ENCODE measurements at places on chromosomes 5 and 9.

GRCh38 chr5:98563885-98564653 lies 209.4 kb upstream of the RGMB start:
- DNase-seq = no peak

- DNase-seq = no peak
Observed at GRCh38 chr9:6910032-6910431, 152.3 kb downstream of the KDM4C start.

DNA sequence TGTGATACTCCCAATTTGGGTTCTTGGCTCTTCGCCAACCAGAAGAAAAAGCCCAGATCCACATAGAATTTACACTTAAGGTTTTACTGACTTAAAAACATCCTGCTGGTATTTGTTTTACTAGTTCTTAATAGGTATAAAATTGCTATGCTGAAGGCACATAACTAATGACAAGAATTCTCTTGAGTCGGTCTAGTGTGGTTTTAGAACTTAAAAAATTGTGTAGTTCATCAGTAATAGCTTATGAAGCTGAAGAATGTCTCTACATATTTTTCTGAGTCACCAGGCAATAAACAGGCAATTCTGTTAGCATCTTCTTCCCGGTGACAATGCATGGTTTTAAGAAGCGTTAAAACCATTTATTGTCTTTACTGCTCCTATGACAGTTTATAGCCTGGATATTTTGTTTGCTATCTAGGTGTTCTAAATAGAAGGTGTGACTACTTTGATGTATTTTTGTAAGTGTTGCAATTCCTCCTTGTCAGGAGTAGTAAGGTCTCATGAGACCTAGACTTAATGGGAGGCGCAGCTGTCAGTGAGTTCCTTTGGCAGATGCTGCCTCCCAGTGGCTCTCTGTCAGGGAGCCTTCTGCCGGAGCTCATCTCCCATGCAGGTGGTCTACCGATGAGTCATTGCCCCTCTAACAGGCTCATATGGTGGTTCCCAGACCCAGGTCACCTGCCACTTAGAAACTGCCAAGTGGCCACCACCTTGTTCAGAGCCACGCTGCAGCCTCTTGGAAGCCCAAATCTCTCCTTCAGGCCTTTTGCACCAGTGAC lies 173.8 kb downstream of the MAST4 start:
- no peak for DNase-seq

DNA sequence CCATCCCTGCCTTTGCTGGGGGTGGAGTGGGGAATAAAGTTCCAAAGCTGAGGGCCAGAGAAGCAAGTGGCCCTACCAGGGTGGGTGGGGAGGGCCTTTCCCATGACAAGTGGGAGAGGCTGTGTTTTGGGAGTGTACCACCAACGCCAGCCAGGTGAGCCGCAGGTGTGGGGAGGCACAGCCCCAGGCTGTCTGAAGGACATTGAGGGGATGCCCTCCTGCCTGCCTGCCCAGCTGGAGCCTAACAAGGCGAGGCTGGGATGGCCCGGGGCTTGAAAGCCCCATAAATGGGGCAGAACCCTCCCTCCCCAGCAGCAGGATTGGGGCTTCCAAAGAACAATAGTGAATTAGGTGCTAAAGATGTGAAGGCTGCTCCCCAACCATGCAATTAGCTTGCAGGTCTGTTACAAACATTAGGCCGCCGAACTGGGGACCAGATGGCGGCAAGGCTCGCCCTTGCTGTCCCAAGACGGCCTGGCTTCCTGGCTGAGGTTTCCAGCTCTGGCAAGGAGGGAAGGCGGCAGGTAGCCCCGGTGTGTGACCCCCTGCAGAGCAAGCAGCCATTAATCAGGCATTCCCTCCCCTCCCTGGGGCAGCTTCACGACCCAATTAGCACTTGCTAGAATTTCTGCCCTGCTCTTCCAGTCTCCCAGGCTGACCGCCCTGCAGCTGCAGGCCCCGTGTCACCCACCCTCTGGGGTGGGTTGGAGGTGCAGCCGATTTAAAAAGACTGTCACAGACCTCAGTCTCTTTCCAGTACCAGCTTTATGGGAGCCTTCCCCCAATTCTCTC lies 42.9 kb downstream of the FGF18 start:
- DNase-seq = no peak

- DNase-seq = no peak
Observed at GRCh38 chr9:119487118-119487827, 118.0 kb upstream of the BRINP1 start.

GRCh38 chr5:12357626-12358025 lies 453.4 kb upstream of the CTNND2 start:
- no peak for DNase-seq

- peak; percentile 50 for DNase-seq
Observed at GRCh38 chr5:112958093-112959088, 18.2 kb upstream of the DCP2 start.

DNA sequence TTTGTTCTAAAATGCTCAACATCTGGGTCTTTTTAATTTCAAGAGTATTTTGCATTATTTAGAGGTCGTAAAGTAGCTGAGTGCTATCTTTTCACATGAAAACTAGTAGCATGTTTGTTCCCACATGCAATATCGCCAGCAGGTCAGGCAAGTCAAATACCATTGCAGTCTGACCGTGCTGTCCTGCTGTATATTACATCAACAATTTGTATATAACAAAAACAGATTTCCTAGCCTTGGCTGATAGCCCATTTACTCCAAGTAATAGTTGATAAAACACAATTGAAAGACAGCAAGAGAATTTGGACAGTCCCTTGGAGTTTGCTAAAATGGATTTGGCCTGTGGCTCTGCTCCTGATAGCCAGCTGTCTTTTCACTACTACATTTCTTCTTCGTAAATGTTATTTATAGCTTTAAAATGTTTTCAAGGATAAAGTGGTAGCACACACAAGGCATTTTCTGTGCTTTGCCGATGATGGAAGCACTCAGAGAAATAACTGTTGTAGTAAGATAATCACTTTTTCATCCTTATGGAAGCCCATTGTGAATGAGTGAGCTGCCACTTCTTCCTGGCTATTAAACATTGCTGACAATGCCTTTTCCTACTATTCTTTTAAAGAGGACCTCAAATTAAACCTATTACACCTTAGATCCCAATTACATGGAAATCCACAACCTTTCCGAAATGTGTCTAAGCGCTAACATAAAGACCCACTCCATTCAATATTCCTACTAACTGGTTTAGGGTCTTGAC lies 992.1 kb downstream of the MAT2B start:
- no peak for DNase-seq

DNA sequence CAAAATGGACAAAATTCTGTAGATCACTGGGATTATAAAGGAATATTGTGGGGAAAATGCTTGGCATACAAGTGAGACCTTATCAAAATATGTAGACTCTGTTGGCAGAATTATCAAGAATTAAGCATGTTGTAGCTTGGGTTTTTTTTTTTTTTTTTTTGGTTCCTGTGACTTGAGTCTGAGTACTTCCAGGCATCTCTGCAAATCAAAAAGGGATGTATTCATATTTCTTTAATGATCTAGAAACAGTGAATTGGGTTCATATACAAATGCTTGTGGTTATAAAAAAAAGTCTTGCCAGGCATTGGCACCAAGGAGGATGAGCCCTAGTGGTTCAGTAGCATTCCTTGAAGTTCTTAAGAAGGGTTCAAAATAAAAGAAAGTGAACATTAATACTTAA lies 292.2 kb downstream of the ARHGAP26 start:
- no peak for DNase-seq

- no peak for DNase-seq
Observed at GRCh38 chr9:37905131-37905505, 1.2 kb upstream of the SLC25A51 start.

GRCh38 chr9:98600631-98601030 lies 108.1 kb downstream of the GABBR2 start:
- no peak for DNase-seq

- no peak for DNase-seq
Observed at GRCh38 chr9:82101475-82101874, 112.9 kb downstream of the SPATA31D1 start.

- no peak for DNase-seq
Observed at GRCh38 chr9:72396247-72397091, 31.5 kb upstream of the ZFAND5 start.

DNA sequence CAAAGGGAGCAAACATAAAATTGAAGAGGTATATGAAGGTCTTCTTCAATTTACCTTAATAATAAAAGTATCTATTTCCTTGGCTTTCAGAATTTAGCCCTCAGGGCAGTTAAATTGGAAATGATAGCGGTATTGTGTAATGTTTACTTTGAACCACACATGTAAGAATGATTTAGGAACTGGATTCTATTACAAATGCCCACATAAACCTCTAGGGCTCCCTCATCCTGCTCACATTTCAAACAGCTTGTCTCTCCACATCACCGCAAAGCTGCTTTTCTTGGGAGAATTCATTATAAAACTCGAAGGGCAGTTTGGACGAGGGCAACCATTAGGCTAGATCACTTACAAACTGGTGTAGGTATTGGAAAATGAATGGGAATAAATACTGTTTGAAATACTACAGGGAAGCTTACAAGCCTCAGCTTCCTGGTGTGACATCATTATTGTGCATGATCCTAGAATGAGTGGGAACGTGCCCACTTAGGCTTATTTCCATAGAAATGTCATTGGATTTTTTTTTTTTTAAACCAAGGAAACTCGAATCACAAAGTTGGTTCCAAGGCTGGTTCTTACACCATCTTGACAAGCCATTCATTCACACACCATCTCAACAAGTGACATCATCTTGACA lies 47.3 kb downstream of the MTRR start:
- no peak for DNase-seq

DNA sequence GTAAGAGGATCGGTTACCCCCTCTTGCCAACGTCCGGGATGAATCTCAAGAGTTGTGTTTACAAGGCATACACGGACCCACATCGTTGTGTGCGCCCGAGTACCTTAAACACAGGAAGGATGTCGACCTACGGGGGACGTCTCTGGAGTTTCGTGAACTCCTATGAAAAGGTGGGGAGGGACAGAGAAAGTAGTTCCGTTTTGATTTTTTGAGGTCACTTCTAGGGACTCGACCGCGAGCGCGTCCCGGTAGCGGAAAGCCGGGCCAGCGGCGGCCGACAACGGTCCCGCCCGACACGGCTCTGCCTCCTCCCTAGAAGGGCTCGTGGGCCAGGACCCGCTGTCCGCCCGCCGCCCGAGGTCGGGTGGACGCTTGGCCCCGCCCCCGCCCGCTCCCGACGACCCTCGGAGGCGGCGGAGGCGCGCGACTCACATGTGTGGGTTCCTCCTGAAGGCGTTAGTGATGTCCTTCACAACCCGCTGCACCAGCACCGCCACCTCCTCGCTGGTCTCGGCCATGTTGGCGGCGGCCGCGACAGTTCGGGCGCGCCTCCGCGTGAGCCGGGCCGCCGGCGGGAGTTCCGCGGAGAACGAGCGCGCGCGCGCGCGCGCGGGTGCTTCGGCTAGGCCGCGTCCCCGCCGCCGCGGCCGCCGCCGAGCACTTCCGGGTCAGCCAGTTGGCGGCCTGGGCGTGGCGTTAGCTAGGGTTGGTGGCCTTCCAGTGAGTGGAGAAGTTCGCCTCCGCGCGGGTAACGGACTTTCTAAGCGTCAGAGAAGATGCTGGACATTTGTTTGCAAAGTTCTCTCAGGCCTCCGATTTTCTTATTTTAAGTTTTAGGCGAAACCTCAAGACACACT lies at the start of gene PTAR1:
TSS of gene PTAR1 (minus strand) at position 591 of the 857 bp plus-strand sequence. CDS start at position 518, 73 bp downstream.
- DNase-seq = peak; percentile 87

GRCh38 chr9:80951675-80952074 lies 737.7 kb downstream of the TLE1 start:
- no peak for DNase-seq

- DNase-seq = no peak
Observed at GRCh38 chr5:4880304-4880741, 259.8 kb upstream of the ADAMTS16 start.

DNA sequence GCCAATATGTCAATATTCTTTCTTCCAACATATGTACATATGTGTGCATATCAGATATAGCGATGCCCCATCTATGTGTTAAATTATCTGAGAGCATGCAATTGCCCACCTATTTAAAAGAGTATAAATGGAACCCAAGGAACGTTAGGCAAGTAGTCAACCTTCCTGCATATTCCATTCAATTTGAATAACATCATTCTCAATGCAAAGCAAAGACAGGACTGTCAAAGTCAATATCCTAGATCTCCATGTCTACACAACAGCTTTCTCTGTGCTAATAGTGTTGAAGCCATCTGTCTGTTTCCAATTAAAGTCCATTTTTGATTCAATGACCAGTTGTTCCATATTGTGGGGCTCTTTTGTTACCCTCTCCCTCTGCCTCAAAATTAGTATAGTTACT lies 85.3 kb upstream of the COX7C start:
- DNase-seq = no peak

GRCh38 chr5:666816-667498 lies 26.2 kb downstream of the TPPP start:
- no peak for DNase-seq

- no peak for DNase-seq
Observed at GRCh38 chr9:73719660-73720059, 568.0 kb downstream of the ANXA1 start.

- no peak for DNase-seq
Observed at GRCh38 chr9:89477811-89478630, 19.9 kb downstream of the SEMA4D start.
